ENCODE measurements at places on chromosomes 1 and 21.

- no peak for DNase-seq
Measured at GRCh38 chr21:39946199-39946598, 79.0 kb downstream of the PCP4 start.

DNA sequence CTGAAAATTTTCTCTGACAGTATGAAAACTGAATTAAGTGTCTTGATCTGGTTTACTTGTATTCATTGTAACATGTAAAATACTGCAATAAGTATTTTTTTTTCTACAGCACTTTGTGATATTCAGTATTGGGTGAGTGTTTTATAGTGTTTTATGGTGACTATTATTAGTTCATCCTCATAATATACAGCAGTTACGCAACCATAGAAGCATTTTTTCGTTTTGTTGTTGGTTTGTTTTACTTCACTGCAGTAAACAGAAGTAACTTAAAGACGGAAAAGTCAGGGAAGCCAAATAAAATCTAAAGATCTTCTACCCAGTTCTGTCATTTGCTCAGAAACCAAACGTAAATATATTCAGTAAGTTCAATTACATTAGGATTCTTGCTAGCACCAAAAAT lies 250.0 kb downstream of the TPR start:
- DNase-seq = no peak

DNA sequence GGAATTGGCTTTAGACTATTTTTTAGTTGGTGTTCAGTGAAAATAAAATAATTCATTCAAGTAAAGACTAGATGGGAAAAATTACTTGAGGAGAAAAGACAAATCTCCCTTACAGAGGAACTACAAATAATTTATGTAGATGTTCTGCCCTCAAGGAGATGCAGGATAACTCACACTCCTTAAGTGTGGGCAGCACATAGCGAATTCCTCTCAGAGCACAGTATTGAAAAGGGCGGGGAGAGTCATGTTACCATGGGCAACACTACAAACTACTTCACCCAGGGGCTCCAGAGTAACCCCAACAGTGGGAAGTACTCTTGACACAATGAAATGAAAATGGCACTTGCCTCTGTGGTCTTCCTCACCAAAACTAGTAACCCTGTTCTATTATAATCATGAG lies 20.6 kb upstream of the LAMC2 start:
- no peak for DNase-seq

DNA sequence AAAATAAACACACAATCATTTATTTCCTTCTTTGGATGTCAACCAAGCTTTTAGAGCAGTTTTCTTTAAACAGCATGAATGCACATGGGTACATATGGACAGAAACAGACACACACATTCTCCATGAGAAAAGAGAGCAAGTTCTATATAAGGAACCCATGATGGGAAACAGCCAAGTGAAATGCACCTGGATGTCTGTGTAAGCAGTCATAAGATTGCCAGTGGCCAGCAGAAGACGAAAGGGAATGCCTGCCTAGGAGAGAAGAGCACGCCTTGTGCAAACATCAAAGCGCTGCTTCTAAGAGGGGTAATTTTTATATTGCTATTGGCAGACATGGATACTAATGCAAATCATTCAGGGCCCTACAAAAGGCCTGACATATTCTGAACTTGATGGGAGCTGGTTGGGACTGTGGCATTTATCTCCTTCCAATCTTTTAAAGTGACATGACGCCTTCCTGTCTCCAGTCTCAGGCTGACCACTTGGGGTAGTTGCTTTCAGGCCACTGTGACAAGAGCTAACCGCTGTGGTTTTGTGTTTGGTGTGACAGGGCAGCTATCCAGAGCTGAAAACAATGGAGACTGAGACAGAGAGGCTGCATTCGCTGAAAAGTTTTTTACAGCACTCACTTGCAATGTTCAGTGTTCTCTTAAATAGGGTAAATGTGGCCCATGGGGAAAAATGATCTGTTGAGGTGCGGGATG lies 75.0 kb upstream of the DPT start:
- no peak for DNase-seq

DNA sequence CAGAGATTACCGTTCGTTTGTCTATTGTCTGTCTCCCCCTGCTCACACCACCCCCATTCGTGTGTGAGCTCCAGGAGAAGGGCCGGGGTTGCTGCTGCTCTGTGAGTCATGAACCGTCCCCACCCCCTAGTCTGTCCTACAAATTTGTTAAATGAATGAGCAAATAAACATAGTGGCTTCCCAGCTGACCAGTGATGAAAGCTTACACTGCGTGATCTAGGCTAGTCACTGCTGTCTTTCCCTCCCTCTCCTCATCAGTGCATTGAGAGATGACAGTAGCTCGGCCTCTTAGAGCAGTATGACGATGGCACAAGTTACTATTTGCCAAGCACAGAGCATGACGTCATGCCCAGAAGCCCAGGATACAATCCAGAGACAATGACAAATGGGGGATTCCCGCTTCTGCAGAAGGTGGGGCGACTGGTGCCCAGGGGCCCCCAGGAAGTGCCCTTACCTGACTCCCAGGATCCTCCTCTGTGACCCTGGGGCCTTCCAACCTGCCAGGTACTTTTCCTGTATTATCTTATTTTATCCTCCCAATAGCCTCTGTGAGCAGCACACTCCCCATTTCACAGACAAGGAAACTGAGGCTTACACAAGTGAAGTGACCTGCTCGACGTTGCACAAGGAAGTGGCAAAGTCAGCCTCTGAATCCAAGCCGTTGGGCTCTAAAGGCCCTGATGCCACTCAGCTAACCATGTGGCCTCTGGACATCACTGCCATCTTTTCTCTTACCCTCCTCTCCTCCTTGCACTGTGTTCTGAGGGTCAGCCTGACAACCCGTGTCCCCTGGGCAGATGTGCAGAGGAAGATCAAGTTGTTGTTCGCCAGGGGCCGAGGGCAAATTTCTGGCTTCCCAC lies 8.6 kb upstream of the EPHA2 start:
- no peak for DNase-seq

DNA sequence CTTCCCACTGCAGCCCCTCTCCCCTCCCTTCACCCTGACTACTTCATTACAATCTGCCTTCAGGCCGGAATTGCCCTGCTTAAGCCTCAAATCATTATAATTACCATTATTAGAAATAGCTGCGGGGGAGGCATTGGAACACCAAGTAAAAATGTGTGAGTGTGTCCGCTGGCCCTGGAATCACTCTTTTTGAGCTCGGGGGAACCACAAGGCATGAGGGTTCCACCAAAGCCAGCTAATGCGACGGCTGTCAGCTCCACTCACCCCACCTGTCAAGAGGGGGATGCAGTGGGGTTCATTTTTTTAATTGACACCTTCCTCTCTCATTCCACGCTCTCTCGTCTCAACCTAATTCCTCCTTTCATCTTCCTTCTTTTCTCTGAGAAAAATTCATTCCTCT lies 177.2 kb downstream of the PBX1 start:
- no peak for DNase-seq

DNA sequence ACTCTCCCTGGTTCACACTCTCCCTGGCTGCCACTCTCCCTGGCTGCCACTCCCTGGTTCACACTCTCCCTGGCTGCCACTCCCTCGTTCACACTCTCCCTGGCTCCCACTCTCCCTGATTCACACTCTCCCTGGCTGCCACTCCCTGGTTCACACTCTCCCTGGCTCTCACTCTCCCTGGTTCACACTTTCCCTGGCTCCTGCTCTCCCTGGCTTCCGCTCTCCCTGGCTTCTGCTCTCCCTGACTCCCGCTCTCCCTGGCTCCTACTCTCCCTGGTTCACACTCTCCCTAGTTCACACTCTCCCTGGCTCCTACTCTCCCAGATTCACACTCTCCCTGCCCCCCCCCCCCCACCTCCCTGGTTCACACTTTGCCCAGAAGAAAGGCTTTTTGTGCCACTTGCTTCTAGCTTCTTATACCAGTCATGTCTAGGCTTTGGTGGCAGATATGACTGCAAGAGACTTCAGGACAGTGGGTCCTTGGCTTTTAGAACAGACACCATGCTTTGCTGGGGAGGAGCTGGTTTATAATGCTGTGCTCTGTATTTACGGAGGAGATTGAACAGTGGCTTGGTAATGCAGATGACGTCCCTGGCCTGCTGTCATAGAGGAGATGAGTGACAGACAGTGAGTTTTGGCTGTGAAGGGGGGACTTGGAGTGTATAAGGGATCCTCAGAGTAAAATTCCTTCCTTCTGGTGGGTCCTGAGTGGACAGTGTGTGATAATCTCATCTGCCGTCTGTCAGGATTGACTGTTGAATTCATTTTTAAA lies 17.0 kb downstream of the COQ8A start:
- DNase-seq = no peak

DNA sequence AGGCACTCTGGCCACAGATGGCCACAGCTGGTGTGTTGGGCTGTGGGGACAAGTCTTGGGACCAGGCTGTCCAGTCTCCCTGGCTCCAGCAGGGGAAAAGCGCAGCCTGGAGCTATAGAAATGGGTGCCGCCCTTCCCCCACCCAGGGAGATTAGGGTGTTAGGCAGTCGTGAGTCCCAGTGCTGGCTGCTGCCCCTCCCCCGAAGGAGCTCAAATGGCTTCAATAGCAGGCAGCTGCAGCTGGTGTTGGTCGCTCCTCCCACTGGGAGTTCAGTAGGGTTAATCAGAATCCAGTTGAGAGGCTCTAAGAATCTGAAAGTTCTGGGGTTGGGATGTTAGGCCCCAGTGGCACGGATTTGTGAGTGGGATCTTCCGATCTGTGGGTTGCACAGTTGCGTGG lies 595.6 kb upstream of the PKN2 start:
- DNase-seq = no peak

GRCh38 chr1:156495401-156496140 lies 5.0 kb downstream of the MEF2D start:
- DNase-seq = peak; percentile 88

- no peak for DNase-seq
Measured at GRCh38 chr1:74755475-74755874, 22.5 kb downstream of the TYW3 start.

- no peak for DNase-seq
Measured at GRCh38 chr1:152412756-152413155, 1.3 kb downstream of the CRNN start.

DNA sequence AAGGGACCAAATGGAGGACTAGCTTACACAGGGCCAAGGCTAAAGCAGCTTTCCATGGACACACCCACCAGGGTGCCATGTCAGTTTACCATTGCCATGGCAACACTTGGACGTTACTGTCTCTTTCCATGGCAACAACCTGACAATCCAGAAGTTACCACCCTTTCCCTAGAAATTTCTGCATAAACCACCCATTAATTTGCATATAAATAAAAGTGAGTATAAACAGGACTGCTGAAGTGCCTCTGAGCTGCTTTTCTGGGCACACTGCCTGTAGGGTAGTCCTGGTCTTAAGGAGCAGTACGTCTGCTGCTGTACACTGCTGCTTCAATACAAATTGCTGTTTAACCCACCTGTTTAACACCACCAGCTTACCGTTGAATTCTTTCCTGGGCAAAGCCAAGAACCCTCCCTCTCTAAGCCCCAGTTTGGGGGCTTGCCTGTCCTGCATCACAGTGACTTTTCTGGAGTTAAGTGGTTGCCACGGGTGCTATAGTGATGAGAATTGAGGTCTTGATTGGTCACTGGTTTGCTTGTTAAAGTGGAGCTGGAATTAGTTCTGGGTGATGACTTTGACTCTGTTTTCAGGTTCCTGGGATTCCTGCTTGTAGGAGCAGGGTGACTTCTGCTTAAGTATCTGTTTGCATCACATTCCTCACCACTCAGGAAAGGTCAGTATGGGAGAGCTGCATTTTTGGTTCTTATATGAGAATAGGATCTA lies 83.2 kb downstream of the CLDN17 start:
- no peak for DNase-seq

DNA sequence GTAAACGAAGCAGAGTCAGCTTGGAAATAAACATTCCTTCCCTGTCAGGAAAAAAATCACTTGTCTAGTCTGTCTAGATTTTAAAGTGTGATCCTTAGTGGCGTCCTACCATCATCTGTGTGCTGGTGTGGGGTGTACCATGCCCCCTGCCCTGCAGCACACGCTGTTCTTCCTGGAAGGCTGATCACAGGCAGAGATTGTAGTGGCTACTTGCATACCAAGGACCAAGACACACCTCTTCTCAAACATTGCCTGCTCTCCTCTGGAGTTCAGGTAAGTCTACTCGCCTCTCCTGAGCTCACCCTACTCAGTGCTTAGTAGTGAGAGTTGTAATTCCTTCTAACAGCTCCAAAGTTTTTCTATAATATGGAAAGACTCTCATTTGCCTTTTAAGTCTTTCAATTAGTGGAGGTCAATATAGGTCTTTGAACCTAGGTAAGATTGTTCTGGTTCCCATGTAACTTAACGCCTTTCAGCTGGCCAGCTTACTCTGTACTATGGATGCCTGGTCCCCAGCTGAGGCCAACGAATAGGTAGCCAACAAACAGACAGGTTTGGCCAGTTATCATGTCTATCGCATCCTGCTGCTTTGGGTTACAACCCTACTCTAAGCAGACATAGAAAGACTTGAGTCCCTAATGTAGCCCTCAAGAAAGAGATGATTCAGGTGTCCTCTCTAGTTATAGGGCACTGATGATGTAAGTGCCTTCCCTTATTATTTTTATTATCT lies 55.4 kb downstream of the XCL1 start:
- no peak for DNase-seq

- no peak for DNase-seq
Measured at GRCh38 chr1:47852006-47852718, 145.0 kb downstream of the TRABD2B start.

- no peak for DNase-seq
Measured at GRCh38 chr1:10608690-10609089, 133.9 kb downstream of the PEX14 start.

All from left lobe of liver (tissue), 2 donors.